Cerebellar nuclear complex (tissue), 1 donor: ENCODE measurements at places on chromosomes 11 and 22.

GRCh38 chr11:12618743-12619540 lies 55.3 kb upstream of the TEAD1 start:
- DNase-seq: no peak

DNA sequence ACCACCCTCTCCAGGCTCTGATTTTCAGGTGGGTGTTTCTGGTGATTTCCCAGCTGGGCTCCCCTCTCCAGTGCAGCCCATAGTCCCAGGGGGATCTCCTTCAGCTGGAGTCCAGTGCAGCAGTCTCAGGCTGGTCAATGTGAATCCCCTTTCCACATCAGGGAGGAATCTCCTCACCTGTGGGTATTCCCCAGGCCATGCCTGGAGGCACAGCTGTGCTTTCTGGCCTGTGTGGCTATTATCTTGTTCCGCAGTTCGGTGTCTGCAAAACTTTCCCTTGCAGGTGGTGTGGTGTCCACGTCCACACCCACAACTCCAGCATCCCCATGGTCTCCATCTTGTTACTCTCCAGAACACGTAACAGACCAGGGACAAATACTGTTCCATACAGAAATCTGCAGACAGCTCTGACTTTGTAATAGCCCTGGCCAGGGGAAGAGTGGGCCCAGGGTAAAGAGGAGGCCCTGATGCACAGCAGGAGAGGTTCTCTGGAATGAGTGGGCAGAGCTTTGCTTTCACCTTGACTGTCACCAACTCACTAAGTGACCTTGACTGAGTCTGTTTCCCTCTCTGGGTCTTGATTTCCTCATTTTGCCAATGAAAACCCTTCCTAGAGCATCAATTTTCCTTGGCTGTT lies 183.2 kb downstream of the CSNK2A3 start:
- no peak for DNase-seq

GRCh38 chr11:34565417-34566207 lies 52.0 kb upstream of the ELF5 start:
- no peak for DNase-seq

- peak; percentile 70 for DNase-seq
Observed at GRCh38 chr11:45102810-45103621, 43.4 kb upstream of the PRDM11 start.

- no peak for DNase-seq
Observed at GRCh38 chr11:20064961-20065405, 95.3 kb downstream of the DBX1 start.

GRCh38 chr11:95282291-95282751 lies 51.3 kb upstream of the SESN3 start:
- DNase-seq: no peak

DNA sequence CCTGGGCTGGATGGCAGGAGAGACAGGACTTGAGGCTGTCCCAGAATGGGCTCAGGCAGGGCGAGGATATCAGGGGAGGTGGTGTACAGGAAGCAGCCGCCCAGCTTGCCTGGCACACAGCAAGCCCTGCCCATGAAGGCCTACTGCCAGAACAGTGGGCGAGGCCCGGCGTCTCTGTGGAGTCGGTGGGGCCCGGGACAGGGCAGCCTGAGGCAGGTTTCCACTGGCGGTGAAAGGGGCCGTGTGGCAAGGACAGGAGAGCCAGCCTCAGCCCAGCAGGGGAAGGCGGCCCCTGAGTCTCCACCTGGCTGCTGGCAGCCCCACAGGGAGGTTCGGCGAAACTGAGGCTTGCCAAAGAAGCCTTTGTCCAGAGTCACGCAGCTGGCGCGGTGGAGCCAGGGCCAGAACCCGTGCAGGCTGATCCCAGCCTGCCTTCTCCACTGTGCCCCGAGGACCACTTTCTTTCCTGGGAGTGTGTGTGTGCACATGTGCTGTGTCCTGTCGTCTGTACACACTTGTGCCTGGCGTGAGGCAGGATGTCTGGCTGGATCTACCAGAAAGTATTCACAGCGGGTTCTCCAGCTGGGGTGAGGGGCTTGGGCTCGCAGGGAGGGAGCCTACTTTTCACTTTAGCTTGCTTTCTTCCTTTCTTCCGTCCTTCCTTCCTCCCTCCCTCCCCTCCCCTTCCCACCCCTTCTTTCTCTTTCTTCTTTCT lies 1.2 kb downstream of the TSPO start:
- no peak for DNase-seq

GRCh38 chr22:46165977-46166376 lies 15.7 kb downstream of the PPARA start:
- no peak for DNase-seq

DNA sequence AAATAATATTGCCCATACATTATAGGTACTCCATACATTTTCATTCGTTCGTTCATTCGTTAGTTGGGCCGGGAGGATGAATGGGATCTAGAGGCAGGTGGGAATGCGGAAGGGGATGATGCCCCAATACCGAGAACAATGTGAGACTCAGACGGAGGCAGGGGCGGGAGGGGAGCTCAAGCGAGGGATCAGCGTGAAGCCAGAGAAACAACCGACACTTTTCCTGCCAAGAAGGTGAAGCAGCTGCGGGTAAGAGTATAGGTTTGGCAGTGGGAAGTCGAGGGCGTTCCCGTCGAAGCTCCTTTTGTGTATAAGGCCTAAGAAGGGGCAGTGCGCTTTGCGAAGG lies 1.1 kb upstream of the ARHGEF17 start:
- DNase-seq: no peak

DNA sequence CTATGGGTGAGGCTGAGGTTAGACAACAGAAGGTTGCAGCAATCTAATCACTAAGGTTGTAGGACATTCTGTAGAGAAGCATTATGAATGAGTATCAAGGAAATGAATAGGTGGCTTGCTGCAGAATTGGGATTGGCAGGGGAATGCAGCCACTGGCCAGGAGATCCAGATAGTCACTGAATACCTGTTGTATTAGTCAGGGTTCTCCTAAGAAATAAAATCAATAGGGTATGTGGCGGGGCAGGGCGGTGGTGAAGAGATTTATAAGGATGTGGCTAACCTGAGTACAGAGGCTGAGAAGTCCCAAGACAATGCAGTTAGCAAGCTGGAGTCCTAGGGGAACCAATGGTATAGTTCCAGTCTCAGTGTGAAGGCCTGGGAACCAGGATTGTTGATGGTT lies 163.0 kb downstream of the SPON1 start:
- no peak for DNase-seq

GRCh38 chr22:39362271-39362670 lies 12.5 kb downstream of the SYNGR1 start:
- no peak for DNase-seq

DNA sequence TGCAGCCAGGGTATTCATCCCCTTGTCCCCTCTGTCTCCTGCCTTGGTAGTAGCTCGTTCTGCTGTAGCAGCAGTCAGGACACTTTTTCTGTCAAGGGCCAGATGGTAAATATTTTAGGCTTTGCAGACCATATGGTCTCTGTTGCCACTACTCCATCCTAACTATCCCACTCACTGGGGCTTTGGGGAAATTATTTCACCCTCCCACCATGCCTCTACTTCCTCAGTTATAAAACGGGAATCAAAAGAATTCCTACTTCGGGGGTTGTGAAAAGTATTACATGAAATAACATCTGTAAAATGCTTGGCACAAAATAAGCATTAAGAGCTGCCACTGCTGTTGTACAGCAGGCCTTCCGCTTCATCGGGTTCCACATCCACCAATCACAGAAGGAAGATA lies 89.9 kb upstream of the LDLRAD3 start:
- peak; percentile 71 for DNase-seq

DNA sequence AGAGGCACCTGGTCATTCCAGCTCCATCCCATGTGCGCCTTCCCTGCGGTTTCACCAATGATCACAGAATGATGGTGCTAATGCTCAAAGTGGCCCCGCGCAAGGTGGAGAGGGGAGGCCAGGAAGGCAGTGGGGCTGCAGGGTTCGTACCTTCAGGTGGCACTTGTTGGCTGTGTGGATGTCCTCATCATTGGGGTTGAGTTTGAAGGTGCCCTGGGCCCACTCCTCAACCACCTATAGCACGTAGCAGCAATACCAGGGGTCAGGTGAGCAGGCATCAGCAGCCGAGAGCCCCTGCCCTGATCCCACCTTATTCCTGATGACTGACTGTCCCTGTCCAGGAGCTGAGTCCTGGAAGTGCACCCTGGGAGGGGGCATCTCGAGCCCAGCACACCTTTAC lies 20.6 kb upstream of the DRICH1 start:
- DNase-seq: no peak

DNA sequence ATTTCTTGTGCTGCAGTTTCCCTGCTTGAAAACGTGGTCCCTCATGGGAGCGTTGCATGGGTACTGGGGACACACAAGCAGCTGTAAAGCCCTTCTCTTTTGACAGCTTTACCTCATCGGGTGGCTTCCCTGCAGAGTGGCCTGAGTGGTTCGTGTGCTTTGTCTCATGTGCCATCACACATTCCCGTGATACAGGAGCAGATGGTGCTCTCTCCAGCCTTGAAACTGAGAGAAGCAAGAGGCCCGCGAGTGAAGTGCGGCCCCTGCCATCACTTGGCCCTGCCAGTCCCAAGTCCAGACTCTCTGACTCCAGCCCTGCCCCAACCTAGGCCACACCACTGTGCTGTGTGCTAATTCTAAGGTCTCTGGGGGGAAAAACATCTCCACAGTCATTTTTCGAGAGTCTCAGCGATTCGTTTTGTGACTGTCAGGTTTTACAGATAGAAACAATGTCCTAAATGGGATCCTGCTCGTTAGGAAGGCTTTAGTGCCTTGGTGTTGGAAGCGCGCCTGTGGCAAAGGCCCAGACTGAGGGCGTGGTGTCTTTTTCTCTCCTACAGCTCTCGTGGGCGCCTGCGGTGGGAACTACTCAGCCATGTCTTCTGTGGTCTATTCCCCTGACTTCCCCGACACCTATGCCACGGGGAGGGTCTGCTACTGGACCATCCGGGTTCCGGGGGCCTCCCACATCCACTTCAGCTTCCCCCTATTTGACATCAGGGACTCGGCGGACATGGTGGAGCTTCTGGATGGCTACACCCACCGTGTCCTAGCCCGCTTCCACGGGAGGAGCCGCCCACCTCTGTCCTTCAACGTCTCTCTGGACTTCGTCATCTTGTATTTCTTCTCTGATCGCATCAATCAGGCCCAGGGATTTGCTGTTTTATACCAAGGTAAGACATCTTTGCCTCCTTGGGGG lies 64.2 kb downstream of the KREMEN1 start:
- no peak for DNase-seq

GRCh38 chr11:114953039-114953438 lies 274.7 kb downstream of the NXPE2 start:
- DNase-seq: no peak

DNA sequence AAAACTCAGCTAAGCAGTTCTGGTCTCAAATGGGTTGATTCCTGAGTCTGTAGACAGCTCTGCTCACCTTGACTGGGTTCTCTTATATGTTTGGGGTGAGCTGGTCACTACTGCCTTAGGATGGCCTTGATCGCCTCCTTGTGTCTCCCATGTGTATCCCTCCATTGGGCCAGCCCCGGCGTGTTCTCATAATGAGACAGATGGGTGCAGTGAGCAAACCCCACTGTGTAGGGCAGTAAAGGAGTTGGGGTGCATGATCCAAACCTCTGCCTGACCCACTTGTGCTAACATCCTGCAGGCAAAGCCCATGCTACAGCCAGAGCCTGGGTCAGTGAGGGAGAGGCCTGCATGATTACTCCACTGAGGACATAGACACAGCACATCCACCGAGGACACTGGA lies 657.6 kb downstream of the BRD1 start:
- no peak for DNase-seq

- DNase-seq: no peak
Observed at GRCh38 chr11:68927280-68928135, 23.8 kb downstream of the IGHMBP2 start.

GRCh38 chr22:46936378-46936903 lies 174.0 kb downstream of the TBC1D22A start:
- no peak for DNase-seq

- DNase-seq: no peak
Observed at GRCh38 chr11:102946237-102946636, 9.3 kb downstream of the MMP13 start.

DNA sequence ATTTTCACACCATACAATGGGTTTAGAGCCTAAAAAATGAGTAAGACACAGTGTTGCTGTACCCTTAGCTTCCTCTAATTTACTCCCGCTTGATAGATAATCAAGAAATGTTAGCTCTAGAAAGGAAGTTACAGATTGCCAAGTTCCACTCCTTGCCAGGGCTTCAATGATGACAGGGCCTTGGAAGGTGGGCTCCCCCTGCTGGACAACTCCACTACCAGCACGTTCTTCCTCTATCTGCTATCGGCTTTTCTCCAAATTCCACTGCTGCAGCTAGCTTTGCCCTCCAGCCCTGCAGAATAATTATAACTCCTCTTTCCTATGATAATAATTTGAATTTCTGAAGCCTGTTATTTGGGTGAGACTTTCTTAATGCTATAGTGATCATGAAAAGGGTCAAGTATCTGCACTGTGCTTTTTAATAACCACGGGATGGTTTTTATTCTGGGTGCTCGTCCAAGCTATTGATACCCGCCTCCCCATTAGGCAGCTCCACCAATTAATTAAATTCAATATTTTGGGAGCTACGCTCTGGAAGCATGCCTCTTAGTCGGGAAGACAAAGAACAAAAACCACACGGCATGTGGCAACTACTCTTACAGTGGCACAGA lies 9.0 kb downstream of the SYN3 start:
- DNase-seq: peak; percentile 5

DNA sequence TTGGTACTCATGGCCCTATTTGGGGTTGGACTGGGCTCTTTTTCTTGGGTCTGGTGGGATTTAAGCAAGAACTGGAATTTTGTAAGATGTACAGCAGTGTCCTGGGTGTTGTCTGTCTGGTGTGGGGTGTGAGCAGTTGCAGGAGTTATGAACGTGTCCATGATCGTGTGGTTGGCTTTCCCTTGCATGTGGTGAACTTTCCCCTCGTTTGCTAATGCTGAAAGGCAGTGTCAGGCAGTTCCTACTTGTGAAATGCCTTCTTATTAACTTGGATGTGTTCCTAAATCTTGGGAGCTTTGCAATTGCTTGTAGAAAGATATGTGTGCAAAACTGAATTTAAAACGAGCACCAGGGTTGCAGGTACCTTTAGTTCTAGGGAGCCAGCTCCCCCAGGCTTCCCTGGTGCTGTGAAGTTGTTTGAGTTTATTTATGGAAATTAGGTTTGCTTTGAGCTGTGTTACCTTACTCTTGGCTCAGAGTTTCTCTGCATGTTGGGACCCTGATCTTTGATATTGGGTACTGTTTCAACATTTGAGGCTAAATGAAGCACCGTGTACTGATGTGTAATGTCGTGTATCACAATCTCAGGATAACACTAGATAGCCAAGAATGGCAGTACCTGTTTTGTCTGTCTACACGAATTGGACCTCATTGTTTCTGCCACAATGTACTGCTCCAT lies 35.8 kb upstream of the HSD17B12 start:
- no peak for DNase-seq

GRCh38 chr11:8477151-8477550 lies 116.9 kb downstream of the STK33 start:
- DNase-seq: no peak
